Astrocyte of the hippocampus (primary cell): ENCODE measurements at places on chromosomes 7 and 10.

GRCh38 chr10:46239993-46240683 lies 46.7 kb upstream of the ANTXRL start:
- no peak for DNase-seq

DNA sequence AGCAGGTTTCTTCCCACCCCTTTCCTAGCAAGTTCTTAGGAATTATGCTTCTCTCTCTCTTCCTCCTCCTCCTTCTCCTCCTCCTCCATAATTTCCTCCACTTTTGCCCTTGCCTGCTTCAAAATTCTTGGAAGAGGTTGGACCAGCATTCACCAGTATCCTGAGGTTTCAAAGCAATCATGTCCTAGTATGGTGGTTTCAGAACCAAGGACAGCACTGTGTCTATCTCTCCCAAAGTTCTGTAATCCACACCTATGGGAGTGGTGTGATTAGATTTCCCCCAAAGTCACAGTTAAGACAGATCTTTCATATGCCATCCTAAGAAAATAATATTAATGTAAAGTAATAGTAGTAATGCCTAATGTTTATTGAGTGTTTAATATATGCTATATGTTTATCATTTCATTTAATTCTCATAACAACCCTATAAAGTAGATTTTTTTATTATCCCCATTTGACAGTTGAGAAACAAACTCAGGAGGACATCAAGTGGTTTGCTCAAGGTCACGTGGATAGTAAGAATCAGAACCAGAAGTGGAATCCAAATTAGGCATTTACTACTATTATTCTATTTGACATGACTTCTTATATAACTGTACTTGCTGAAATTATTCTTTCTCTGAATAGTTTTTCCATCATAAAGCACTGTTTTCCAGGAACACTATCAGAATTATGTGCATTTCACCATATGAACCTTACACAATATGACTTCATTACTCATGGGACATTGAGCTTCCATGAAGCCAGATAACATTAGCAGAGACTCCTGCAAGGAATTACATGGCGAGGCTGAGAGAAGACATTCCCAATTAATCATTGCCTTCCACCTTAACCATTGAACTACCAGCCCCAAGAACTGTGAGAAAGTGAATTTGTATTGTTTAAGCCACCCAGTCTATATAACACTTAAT lies 91.4 kb downstream of the IPMK start:
- peak; percentile 57 for DNase-seq

- DNase-seq, result no peak
Measured at GRCh38 chr7:95586951-95587301, 9.4 kb downstream of the PDK4 start.

DNA sequence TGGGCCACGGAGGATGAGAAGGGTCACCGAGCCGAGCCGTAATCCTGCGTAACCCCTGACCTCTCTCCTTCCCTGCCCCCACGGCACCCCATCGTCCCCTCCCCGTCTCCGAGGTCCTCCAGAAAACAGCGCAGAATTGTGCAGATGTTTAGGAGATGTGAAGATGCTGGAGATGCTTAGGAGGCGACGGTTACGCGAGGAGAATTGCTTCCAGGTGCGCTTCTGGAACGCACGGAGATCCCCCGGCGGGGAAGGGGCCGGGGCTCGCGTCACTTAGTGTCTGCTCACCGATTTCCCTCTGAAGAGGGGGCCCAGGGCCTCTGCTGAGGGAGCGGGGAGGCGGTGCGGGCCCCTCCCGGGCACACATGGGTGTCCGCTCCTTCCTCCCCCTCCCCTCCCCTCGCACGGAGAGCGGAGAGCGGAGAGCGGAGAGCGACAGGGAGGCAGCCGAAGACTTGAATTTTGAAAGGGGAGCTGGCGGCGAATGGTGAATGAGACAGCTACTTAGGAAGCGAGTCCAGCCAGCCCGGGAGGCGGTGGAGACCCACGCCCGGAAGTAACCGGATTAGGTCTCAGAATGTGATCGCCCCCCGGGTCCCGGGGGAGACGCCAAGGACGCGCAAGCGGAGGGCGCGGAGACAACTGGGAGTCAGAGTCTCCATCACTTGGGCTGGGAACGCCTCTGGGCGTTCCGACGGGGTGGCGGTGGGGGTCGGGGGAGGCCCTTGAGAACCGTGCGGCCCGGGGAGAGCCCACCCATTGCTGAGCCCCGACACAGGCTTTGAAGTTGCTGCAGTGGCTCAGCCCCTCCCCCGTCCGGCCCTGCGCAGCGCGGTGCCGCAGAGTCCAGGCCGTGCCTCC lies 8.7 kb upstream of the EN2 start:
- no peak for DNase-seq

- peak; percentile 72 for DNase-seq
Measured at GRCh38 chr10:12875100-12875499, 126.4 kb downstream of the CCDC3 start.

- no peak for DNase-seq
Measured at GRCh38 chr7:136275794-136276193, 298.6 kb upstream of the MTPN start.

GRCh38 chr7:1956611-1957470 lies 275.9 kb downstream of the MAD1L1 start:
- no peak for DNase-seq

GRCh38 chr7:25456467-25457171 lies 228.3 kb upstream of the NPVF start:
- DNase-seq, result no peak

DNA sequence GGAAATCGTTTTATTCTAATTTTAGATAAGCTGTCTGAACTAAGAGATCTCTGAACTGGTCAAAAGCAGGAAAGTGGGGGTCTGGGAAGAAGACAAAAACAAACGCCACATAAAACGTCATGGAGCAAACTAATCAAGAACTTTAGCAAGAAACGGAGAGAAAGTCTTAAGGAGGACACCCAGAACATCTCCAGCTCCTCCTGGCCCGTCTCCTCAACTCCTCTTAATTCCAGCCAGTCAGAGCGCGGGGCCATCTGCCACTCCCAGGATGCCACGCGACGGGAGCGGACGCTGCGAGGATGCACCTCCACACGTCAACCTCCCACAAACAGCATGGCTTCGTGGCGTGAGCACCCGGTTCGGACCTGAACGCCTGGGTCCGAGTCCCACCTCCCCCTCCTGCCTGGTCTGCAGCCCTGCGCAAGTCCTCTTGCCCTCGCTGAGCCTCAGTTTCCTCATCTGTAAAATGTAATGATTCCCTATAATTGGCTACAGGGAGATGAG lies 598 bp downstream of the MMS19 start:
- peak; percentile 81 for DNase-seq

DNA sequence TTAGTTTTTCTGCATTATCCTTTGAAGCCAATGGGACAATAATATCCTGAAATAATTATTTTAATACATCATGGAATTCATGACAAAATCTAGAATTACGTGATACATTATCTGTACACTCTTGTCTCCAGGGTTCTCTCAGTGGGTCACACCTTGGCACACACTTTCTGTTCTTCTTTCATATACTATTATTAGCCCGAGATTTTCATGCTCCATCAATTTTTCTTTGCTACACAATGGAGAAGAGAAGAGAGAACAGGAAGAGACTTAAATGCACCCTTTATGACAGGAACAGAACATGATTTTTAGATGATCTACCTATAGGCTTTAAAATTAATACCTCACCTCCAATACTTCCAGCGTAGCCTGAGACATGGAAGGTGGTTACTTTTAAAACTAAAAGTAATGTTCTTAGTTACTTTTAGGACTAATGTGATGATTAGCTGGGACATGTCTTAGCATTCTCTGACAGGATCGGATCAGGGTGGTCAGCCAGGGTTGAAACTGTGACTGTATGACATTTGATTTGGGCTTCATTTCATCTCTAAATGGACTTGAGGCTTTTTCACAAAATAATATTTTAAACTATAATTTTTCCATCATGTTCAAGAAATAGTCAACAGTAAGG lies 148.2 kb upstream of the WNT16 start:
- DNase-seq, result no peak

DNA sequence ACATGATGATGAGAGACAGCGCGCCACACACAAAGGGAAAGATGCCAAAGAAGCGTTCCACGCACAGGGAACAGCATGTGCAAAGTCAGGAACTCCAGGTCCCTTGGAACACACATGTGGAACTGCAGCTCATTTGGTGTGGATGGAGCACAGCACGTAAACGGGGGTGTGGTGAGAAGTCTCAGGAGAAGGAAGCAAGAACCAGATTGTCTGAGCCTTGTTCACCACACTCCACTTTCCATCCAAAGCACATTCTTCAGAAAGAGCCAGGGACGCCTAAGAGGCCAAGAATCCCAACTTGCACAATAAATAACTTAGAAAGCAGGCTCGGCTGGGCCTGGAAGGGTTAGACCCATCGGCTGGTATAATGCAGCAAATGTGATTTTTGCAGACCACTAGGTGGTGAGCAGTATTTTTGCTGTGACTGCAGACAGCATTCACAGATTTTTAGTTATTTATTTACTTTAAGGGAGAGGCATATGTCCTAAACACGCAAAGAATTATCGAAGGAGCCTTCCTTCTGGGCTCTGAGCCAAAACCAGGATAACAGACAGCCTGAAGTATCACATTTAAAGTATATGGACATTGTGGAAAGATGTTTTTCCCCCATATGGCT lies 27.9 kb upstream of the ASCC1 start:
- DNase-seq, result peak; percentile 78

- no peak for DNase-seq
Measured at GRCh38 chr7:141562036-141562435, 10.8 kb downstream of the AGK start.

GRCh38 chr7:7203813-7204575 lies 21.6 kb downstream of the C1GALT1 start:
- no peak for DNase-seq

DNA sequence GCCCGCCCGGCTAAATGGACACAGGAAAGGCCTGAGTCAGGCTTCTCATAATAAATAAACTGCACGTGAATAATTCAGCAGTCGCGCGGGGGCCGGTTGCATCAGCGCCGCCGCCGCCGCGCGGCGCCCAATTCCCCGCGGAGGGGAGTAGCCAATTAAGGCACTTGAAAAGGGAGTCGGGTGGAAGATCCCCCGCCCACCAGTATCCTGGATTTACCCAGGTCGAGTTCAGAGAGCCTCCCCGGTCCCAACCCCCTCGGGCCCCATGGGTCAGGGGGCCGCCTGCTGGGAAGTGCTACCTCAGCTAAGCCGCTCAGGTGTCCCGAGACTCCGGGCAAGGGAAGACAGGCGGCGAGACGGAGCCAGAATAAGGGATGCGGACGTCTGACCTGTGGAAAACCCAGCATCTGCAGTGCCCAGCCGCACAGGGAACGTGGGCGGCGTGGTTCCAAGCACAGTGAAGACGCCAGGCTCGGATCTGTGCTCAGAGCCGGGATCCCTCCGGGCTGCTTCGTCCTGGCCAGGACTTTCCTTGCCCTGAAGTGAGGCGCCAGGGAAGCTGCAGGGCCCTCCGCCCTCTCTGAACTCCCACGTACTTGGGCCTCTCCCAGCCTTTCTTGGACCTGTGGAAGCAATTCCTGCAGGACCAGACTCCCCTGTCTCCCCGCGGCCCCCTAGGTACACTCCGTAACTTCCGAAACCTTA lies 7.3 kb upstream of the LBX1 start:
- peak; percentile 33 for DNase-seq

DNA sequence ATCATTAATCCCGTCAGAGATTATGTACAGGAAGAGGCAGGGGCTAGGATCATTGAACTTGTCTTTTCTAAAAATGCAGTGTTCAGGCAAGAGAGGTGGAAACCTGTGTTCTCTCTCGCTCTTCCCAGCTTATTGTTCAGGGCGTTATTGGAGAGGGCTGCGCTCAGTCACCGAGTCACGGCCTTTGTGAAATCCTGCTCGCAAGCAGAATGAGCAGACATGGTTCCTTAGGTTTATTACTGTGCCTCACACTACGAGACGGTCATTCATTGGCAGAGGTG lies 631 bp upstream of the PRKRIP1 start:
- no peak for DNase-seq

DNA sequence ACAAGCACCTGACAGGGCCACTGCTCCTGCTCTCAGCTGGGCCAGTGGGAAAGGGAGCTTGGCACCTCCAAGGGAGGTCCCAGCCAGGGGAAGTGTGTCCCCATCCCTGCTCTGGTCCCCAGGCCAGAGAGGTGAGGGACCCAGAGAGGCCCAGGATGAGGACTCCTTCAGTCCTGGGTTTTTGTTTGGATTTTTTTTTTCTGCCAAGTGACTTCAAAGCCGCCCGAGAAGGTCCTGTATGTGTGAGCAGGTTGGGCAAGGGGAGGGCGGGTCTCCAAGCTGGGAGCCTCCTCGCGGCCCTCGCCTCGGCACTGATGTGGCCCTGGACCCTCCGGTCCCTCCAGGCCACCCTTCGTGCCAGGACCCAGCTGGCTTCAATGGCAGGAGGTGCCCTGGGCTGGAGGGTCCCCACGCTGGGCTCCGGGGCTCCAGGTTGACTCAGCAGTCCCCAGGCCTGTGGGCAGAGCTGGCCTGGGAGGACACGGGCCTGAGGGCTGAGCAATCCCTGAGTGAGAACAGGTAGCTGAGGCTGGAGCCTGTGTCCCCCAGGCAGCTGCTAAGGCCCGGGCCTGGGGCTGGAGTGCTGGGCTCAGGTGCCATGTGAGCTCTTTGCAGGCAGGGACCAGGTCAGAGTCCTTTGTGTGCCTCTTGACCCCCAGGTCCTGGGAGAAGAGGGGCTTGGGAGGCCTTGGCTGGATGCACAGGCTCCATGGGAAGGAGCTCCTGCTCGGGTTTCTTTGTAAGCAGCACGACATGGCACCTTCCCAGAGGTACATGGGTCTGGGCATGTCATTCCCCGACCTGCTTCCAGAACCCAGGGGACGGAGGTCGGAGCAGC lies 140.6 kb downstream of the FAM53B start:
- DNase-seq, result no peak

DNA sequence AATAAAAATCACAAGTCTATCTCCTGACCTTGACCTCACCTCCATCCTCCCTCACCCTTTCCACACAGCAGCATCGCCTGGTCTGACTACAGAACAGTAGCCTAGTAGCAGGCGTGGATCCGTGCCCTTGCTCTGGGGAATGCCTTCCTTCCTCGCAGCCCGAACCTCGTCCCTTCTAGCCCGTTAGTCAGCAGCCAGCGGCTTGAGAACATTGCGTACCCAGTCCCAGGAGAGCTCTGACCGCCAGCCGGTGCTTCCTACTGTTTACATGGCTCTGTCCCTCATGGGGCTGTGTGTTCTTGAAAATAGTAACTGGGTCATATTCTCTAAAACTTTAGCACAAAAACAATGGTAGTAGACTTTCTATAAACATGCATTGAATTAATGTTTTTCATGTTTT lies 682.7 kb upstream of the IGFBP3 start:
- DNase-seq, result peak; percentile 43
